ENCODE measurements at places on chromosomes 6 and 20. TPM values are rescaled to one million over a fixed set of nuclear protein-coding genes. Genes with fewer than 3 reads are reported as not detected.

Gene PNPLA1
- 1.6 TPM for polyA plus RNA-seq

Gene HECA
- polyA plus RNA-seq: 7.5 TPM

Gene SLC22A2
- not detected for polyA plus RNA-seq

Gene CD40
- 6.8 TPM for polyA plus RNA-seq

Gene PGK2
- not detected for polyA plus RNA-seq

Gene TMEM242
- 16.2 TPM for polyA plus RNA-seq

Gene EPB41L2
- polyA plus RNA-seq: 30.6 TPM

GRCh38 chr20:7231303-7231702, 463.8 kb downstream of the BMP2 start:
- no peak for DNase-seq
- no peak overlapping the region for H3K27ac ChIP-seq
- no peaks in the 10 kb centered on the region for H3K36me3 ChIP-seq
- no peaks in the 10 kb centered on the region for H3K27me3 ChIP-seq
- H3K4me3 ChIP-seq: no peak overlapping the region

- no peak overlapping the region for H3K4me3 ChIP-seq
- no peaks in the 10 kb centered on the region for H3K36me3 ChIP-seq
- DNase-seq: no peak
- H3K4me1 ChIP-seq: no peaks in the 10 kb centered on the region
- no peaks in the 10 kb centered on the region for H3K27me3 ChIP-seq
- no peak overlapping the region for H3K27ac ChIP-seq
Measured at GRCh38 chr20:40471261-40471629, 217.8 kb downstream of the MAFB start.

DNA sequence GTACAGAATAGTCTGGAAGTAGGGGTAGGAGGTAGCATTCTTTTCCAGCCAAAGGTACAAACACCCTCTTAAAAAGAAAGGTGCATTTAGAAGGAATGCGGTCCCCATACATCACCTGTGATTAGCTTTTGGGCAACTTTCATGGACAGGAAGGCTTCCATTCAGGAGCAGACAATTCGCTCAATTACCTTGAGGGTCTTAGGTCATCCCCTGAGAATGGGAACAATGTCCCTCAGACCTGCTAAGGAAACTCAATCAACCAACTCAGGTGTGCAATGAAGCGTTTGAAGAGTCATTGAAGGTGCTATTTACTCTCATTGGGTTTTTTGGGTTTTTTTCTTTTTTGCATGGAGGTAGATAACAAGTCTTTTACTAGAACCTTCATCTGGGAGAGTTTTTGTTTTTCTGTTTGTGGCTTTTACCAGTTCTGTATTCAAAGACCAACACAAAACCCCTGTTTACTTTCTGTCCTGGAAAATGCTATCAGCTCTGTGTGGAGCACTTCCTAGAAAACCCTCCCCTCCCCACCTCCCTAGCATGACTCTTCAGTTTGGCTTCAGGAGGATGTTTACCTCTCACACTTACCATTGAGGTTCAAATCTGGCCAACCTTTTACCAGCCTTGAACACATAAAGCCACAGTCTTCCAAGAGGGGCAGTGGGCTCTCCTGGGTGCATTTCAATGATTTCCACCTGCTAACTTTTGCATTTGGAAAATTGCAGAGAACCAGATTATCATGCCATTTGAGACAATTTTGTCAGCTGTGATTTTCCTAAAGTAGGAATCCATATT, 271.2 kb upstream of the PRDM1 start:
- no peaks in the 10 kb centered on the region for H3K27me3 ChIP-seq
- H3K4me1 ChIP-seq: peaks cover 7% of the 10 kb centered on the region
- H3K4me3 ChIP-seq: no peak overlapping the region
- H3K27ac ChIP-seq: no peak overlapping the region
- DNase-seq: no peak
- no peaks in the 10 kb centered on the region for H3K36me3 ChIP-seq

DNA sequence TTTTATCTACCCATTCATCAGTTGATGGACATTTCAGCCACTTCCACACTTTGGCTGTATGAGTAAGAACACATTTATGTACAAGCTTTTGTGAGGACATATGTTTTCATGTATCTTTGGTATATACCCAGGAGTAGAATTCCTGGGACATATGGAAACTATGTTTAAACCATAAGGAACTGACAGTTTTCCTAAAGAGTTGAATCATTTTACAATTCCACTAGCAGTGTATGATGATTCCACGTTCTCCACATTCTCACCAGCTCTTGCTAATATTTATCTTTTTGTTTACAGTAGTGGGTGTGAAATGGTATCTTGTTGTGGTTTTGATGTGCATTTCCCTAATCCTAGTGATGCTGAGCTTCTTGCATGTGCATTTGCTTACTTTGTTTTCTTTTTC, 338.1 kb downstream of the PLCB1 start:
- DNase-seq: no peak
- no peaks in the 10 kb centered on the region for H3K36me3 ChIP-seq
- no peak overlapping the region for H3K27ac ChIP-seq
- no peak overlapping the region for H3K4me3 ChIP-seq
- H3K4me1 ChIP-seq: no peaks in the 10 kb centered on the region
- H3K27me3 ChIP-seq: no peaks in the 10 kb centered on the region

- no peaks in the 10 kb centered on the region for H3K4me1 ChIP-seq
- H3K27me3 ChIP-seq: no peaks in the 10 kb centered on the region
- no peak for DNase-seq
- H3K27ac ChIP-seq: no peak overlapping the region
- no peaks in the 10 kb centered on the region for H3K36me3 ChIP-seq
Measured at GRCh38 chr20:44566018-44566417, 16.4 kb upstream of the PKIG start.

GRCh38 chr6:96613291-96613999, 50.5 kb downstream of the FHL5 start:
- H3K27me3 ChIP-seq: no peaks in the 10 kb centered on the region
- no peaks in the 10 kb centered on the region for H3K36me3 ChIP-seq
- no peaks in the 10 kb centered on the region for H3K4me1 ChIP-seq

- no peak overlapping the region for H3K27ac ChIP-seq
- H3K4me3 ChIP-seq: no peak overlapping the region
- no peaks in the 10 kb centered on the region for H3K36me3 ChIP-seq
Measured at GRCh38 chr6:163958646-163959045, 544.1 kb downstream of the QKI start.

DNA sequence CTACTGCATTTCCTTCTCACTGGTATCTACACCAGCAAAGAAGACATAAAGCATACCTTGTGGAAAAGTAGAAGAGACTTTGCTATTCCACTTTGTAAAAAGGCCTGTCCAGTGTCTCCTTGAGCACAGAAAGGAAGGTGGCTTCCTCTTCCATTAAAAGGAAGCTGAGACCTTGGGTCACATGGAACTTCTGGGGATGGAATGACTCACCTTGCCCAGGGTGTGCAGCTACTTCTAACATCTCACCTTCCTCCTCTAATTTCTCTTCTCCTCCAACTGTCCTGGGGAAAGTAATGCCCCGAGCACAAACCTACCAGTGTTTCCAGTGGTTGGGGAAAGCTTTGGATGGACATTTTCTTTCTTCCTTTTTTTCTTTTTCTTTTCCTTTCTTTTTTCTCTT, 848.8 kb upstream of the MAP3K7 start:
- DNase-seq: no peak
- H3K4me3 ChIP-seq: no peak overlapping the region
- no peaks in the 10 kb centered on the region for H3K27me3 ChIP-seq
- no peak overlapping the region for H3K27ac ChIP-seq

GRCh38 chr6:64280569-64280968, 645.0 kb downstream of the PHF3 start:
- H3K36me3 ChIP-seq: no peaks in the 10 kb centered on the region
- DNase-seq: no peak
- H3K27ac ChIP-seq: no peak overlapping the region
- H3K4me3 ChIP-seq: no peak overlapping the region
- H3K4me1 ChIP-seq: no peaks in the 10 kb centered on the region
- H3K27me3 ChIP-seq: no peaks in the 10 kb centered on the region

DNA sequence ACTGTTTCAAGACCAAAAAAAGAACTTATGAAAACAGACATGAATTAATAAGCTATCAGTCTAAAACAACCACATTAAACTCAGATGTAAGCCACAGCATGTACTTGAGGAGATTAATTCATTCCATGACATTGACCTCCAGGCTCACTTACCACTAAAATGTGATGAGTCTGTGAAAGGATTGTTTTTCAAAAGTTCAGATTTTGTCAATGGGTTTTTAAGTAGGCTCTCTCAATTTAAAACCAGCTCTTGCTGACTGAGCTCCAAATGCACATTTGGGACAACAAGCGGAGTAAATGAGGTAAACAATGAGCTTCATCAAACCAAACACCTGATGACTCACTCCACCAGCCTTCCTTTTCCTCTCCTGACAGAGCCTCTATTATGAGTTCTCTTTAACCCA, 197.0 kb downstream of the SIM1 start:
- no peak for DNase-seq
- no peaks in the 10 kb centered on the region for H3K27me3 ChIP-seq
- H3K27ac ChIP-seq: no peak overlapping the region
- H3K36me3 ChIP-seq: no peaks in the 10 kb centered on the region

GRCh38 chr6:22082218-22082617, 214.6 kb downstream of the PRL start:
- H3K4me1 ChIP-seq: no peaks in the 10 kb centered on the region
- no peaks in the 10 kb centered on the region for H3K36me3 ChIP-seq
- no peaks in the 10 kb centered on the region for H3K27me3 ChIP-seq
- no peak overlapping the region for H3K27ac ChIP-seq
- DNase-seq: peak; percentile 45

- DNase-seq: no peak
- H3K27me3 ChIP-seq: no peaks in the 10 kb centered on the region
- no peak overlapping the region for H3K27ac ChIP-seq
- no peaks in the 10 kb centered on the region for H3K4me1 ChIP-seq
Measured at GRCh38 chr6:141242957-141243356, 889.8 kb upstream of the GJE1 start.

GRCh38 chr6:138597336-138597735, 98.0 kb upstream of the NHSL1 start:
- DNase-seq: no peak
- no peak overlapping the region for H3K27ac ChIP-seq
- H3K36me3 ChIP-seq: no peaks in the 10 kb centered on the region
- H3K4me1 ChIP-seq: peaks cover 21% of the 10 kb centered on the region
- no peaks in the 10 kb centered on the region for H3K27me3 ChIP-seq

DNA sequence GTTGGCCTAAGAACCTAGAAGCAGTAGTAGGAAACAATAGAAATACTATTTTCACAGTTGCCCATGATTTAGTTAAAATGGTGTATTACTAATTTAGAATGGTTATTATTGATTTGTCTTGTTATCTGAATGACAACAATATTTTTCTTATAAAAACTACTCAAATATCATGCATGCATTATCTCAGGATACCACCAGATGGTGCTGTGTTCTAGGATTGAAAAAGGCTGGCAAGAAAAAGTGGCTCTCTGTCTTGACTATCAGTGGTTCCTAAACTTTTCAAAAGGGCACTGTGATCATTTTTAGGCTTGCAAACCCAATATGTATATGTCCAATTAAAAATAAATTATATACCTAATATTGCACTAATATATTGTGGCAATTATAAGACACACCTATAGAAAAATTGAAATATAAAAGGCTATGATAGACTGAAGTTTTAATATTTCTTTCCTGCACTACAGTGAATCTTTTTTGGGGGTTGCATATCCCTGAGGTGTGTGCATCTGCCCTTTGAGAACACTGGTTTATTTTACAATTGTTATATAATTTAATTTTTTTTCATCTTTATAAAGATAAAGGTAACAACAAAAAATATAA, 131.7 kb upstream of the MLIP start:
- H3K4me1 ChIP-seq: no peaks in the 10 kb centered on the region
- no peaks in the 10 kb centered on the region for H3K27me3 ChIP-seq
- no peak for DNase-seq
- H3K4me3 ChIP-seq: no peak overlapping the region
- no peaks in the 10 kb centered on the region for H3K36me3 ChIP-seq

GRCh38 chr20:49511788-49512525, 29.5 kb upstream of the KCNB1 start:
- H3K4me3 ChIP-seq: no peak overlapping the region
- H3K4me1 ChIP-seq: no peaks in the 10 kb centered on the region
- DNase-seq: no peak
- no peaks in the 10 kb centered on the region for H3K36me3 ChIP-seq

- no peaks in the 10 kb centered on the region for H3K27me3 ChIP-seq
- H3K27ac ChIP-seq: no peak overlapping the region
- no peak for DNase-seq
- no peaks in the 10 kb centered on the region for H3K36me3 ChIP-seq
- no peaks in the 10 kb centered on the region for H3K4me1 ChIP-seq
Measured at GRCh38 chr6:160505970-160506369, 157.8 kb downstream of the SLC22A3 start.

DNA sequence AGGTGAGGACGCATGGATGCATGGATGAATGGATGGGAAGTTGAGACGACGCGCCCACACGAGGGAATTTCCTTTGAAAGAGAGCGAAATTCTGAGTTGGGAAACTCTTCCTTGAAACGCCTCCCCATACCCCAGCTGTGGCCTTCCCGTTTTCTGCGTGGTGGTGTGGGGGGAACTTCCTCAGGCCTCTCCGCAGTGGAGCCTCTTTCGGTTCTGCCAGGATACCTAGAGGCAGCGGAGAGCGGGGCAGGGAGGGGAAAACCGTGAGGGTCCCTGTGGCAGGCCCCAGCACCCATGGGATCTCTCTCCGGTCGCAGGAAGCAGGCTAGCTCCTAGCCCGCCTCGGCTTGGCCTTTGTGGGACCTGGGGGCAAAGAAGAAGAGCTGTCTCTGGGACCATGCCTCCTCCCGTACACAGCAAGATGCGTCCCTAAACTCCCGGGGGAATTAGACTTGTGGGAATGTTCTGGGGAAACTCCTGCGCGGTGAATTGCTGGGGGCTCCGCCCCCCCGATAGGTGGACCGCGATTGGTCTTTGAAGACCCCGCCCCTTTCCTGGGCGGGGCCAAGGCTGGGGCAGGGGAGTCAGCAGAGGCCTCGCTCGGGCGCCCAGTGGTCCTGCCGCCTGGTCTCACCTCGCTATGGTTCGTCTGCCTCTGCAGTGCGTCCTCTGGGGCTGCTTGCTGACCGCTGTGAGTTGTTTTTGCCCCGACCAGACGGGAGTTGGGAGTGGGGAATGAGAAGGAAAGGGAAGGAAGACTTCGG, at the start of gene CD40:
Gene CD40 (plus strand): TSS at position 611 of the 764 bp plus-strand sequence. CDS start 30 bp downstream, at position 641.
- H3K4me3 ChIP-seq: no peak within 1 kb of the TSS
- DNase-seq: peak; percentile 92
- H3K27ac ChIP-seq: peak within 1 kb of the TSS; percentile 46
